ENCODE measurements at places on chromosomes 12 and 14.

DNA sequence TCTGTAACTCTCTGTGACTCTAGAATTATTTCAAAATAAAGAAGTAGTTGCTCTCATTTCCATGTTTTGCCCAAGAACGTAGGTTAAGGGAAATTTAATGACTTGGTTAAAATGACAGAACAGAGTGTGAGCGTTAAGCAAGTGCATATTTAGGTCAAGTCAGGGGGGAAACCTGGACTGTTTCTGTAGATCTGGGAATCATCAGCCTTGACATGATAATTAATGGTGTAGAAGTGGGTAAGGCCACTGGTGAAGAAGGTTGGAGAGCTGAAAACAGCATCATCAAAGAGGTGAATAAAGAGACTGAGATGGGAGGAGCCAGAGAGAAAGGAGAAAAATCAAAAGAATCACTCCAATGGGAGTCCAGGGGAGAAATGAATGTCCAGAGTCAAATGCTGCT, 49.4 kb upstream of the STK38L start:
- DNase-seq, result no peak

GRCh38 chr14:65098586-65098985, 3.7 kb downstream of the MAX start:
- DNase-seq, result no peak

DNA sequence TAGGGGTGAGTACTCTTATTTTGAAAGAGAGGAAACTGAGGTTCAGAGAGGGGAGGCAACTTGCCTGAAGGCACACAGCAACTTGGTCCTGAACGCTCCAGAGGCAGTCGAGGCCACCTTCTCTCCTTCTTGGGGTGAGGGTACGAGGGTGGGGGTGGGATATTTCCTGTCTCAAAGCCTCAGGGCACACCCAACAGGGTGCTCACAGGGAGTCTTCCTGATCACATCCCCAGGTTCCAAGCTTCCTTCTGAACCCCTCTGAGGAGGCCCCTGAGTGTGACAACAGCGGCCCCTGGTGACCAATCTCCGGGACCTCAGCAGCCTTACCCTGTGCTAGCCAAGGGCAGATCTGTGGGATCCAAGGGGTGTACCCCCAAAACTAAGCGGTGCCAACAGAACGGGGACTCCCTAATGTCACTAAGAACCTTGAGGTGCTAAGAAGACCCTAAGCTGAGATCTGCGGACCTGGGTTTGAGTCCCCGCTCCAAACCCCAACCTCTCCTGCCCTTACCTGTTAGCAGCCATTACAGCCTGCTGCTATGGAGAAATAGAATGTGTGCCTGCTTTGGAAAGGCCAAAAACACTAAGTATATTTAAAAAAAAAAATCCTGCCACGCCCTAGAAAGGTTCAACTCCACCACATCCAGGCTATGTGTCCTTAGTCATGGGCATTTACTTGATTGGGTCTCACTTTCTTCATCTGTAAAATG, 57.9 kb downstream of the TRPV4 start:
- peak; percentile 72 for DNase-seq

- no peak for DNase-seq
Measured at GRCh38 chr14:105467249-105467941, 7.2 kb upstream of the CRIP2 start.

GRCh38 chr12:56120158-56120846, 2.2 kb downstream of the ZC3H10 start:
- DNase-seq, result no peak

DNA sequence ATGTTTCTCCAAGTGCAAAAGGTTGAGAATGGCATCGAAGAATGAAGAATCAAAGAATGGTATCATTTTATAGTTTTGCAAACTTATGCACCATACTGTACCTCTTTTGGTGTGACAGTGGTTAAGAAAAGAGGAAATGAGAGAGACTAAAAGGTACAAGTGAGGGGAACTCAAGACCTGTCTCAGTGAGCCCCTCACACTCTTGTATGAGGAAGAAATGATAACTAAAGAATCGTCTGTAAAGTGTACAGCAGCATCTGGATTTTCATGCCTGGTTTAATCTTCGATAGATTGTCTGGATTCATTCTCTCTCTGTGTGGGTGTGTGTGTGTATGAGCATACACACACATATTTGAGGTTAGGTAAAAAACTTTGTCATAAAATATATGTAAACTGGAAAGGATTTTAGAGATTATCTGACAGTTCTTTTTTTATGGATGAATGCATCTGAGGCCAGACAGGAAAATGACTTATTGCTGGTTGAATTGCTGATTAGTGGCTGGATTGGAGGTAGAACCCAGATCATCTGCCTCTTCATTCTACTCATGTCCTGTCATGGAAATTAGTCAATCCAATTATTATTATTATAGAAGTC, 16.0 kb upstream of the SLC38A2 start:
- no peak for DNase-seq

DNA sequence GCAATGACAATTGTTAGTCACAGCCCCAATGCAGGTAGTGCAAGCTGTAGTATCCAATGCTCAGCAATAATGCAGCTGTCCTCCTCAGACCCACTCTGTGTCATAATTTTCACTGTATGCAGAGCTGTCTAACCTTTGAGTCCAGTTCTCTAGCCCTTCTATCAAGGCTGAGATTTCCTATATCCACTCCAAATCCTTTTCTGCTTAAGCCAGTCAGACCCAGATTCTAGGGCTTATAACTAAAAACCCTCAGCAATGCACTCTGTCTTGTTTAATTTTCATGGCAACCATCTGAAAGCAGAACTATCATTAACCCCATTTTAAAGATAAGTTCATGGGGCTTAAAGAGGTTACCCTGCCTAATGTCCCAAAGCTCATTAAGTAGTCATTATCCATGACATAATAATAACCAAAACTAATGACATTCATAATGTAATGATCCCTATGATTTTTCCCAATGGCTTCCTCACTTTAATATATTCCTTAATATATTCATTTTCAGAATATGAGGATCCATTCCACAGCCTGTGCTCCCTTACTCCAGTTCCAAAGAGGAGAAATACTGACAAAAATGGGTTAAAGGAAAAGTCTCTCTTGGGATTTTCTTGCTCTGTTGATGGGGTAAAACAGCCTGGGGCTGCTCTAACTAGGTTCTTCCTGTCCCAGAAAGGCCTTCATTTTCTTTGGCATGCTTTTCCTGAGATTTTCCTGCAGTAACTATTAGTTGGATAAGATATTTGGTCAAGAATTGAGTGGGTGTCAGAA, 29.5 kb downstream of the TXNDC16 start:
- no peak for DNase-seq

- no peak for DNase-seq
Measured at GRCh38 chr14:64478634-64479250, 13.4 kb downstream of the AKAP5 start.

GRCh38 chr12:110379197-110379596, 24.3 kb downstream of the ANAPC7 start:
- no peak for DNase-seq

DNA sequence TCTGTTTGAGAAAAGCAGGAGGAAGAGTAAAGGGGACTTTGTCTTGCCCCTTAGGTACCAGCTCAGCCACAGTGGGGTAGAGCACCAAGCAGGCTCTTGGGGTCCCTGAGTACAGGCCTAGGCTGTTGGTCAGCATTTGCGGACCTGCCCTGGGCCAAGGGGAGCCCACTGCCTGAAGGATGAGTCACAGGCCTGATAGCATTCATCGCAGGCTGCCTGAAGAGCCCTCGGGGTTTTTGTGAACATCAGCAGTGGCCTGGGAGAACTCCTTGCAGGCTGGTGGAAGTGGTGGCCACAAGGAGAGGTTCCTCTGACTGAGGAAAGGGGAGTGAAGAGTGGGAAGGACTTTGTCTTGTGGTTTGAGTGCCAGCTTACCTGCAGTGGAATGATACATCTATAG, 25.0 kb upstream of the P2RX7 start:
- no peak for DNase-seq

DNA sequence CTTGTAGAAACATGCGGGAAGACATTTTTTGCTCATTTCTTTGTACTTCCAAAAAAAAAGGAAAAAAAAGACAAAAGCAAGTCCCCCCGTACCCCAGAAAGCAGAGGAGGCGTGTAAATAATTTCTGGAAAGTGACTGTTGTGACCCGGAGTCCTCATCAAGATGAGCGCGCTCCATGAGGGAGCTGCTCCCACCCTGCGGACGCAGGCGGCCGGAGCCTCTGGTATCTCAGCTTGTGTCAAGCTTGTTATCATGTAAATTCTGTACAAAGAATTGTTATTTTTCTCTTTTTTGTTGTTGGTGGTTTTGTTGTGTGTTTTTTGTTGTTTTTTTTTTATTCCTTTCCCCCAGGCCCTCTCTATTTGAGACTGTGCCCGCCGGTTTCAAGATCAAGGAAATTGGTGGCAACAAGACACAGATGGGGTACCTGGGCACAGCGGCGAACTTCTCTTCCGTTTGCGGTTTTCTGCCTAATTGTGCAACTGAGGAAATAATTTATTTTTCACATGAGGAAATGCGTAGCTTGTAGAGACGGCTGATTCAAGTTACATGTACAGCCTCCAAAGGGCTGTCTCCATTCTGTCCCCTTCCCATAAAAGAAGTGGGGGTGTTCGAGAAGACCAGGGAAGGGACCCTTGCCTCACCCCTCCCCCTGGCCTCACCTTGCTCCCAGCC, 27.0 kb downstream of the HPD start:
- no peak for DNase-seq

- DNase-seq, result no peak
Measured at GRCh38 chr12:120697344-120697743, 10.4 kb downstream of the MLEC start.

- no peak for DNase-seq
Measured at GRCh38 chr12:80617733-80618132, 89.7 kb upstream of the MYF6 start.

DNA sequence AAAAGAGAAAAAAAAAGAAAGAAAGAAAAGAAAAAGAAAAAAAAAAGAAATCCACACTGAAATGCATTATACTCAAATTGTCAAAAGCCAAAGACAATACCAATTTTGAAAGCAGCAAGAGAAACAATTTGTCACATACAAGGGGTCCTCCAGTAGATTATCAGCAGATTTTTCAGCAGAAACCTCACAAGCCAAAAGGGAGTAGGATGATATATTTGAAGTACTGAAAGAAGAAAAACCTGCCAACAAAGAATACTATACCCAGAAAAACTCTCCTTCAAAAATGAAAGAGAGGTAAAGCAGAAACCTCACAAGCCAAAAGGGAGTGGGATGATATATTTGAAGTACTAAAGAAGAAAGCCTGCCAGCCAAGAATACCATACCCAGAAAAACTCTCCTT, 37.1 kb upstream of the ANO6 start:
- no peak for DNase-seq

DNA sequence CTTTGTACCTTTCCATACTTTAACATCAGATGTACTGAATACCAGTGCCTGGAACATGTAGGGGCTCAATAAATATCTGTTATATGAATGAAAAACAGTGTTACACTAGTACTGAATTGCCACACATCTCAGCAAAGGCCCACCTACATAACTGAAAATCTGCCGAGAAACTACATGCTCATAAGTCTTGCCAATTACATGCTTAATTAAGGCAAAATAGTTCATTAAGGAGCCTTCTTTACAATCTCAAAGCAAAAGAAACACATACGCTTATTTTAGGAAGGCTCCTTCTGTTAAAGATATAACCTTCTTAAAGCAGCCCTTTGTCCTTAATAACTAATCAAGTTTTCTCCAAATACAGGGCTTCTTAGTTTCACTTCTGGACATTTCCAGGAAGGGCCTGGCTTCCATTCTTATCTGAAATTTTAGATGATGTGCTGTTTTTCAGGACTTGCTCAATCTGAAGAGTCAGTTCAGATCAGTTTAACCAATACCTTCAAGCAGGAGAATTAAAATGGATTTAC, 11.5 kb downstream of the LIMA1 start:
- no peak for DNase-seq

DNA sequence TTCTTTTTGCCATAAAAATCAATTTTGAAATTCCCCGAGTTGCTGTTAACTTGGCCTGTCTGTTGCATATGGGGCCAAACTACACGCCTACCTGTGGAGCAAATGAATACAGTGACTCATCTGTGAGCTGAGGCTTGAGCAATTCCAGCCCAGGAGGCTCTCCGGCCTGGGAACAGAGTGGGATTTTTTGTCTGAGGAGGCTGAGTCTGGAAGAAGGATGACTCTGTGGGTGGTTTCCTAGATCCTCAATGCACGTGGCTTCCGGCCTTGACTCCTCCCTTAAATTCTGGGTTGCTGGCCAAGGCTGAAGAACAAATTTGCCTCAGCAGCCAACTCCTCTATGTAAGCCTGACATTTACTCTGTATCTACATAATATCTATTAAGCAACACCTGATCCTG, 124.1 kb downstream of the SSPN start:
- no peak for DNase-seq

DNA sequence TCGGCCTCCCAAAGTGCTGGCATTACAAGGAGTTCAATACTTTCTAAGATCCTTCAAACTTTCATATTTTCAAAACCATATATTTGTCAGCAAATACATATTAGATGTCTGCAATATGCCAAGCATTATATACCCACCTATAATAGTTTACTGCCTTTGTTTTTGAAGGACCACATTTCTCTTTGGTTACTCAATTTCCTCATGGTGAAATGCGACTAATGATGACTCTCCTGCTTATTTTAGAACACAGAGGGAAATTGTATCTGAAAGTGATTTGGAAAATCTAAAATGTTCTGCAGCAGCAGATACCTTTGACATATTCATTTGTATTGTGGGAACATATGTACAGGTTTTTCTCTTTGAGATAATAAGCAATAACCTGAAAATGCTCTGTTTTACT, 2.7 kb upstream of the CNTN1 start:
- DNase-seq, result no peak

GRCh38 chr12:65415826-65416225, 137.3 kb downstream of the MSRB3 start:
- DNase-seq, result no peak

GRCh38 chr14:69068744-69069421, 84.0 kb downstream of the DCAF5 start:
- DNase-seq, result no peak

- DNase-seq, result no peak
Measured at GRCh38 chr12:42868291-42868690, 278.7 kb upstream of the PRICKLE1 start.

GRCh38 chr12:117334051-117334450, 27.4 kb downstream of the NOS1 start:
- DNase-seq, result no peak

DNA sequence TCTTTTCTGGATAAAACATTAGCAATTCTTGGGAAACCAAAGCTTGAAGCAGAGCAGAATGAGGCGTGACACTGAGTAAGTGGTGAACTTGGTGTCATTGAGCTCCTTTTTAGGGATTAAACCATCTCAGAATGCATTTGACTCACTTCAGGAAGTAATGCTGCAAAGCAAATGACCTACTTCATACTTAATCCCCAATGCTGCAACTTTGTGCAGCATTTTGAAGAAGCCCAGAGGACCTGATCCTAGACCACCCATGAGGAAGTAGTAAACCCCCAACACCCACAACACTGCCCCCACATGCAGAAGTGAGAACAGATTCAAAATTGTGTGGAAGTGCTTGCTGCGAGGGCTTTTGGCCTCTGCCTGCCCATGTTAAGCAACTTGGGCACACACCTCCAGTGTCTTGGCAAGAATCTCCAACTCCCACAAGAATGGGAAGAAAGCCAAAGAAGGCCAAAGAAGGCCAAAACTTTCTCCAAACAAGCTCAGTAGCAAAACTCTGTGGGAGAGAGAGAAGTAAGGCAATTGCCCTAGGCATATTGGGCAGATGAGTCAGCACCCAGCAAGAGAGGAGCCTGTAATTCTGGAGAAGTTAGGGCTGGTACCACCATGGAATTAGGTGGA, 69.2 kb upstream of the ETV6 start:
- DNase-seq, result no peak

GRCh38 chr12:129862561-129863175, 41.2 kb downstream of the TMEM132D start:
- DNase-seq, result no peak

- DNase-seq, result no peak
Measured at GRCh38 chr14:87632796-87633195, 360.2 kb downstream of the GALC start.

- DNase-seq, result no peak
Measured at GRCh38 chr12:13095266-13095995, 8.0 kb downstream of the GSG1 start.
